ENCODE measurements at places on chromosomes 7 and 10.

GRCh38 chr10:22579826-22580225, 134.6 kb downstream of the PIP4K2A start:
- DNase-seq: no peak

DNA sequence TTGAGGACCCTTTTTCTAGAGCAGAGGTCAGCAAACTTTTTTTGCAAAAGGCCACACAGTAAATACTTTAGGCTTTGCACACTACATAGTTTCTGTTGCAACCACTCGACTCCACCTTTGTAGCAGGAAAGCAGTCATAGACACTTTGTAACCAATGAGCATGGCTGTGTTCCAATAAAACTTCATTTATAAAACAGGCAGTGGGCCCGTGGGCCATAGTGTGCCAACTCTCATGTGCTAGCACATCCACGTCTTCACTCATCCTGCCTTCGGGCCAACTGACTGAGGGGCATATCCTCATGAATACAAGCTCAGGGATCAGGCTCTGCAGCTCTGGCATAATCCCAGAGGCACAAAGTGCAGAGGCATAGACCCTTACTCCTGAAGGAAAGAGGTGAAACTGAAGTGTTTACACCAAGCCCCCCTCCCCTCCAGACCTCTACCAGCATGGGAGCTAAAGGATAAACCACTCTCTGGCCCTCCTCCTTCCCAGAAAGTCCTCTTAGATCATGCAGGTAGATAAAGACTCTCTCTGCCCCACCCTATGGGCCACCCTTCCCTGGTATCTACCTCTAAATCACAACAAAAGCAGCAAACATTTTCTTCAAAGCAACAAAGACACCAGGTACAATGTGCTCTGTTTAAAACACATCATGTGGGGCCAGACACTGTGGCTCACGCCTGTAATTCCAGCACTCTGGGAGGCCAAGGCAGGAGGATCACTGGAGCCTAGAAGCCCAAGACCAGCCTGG, 71.0 kb downstream of the DLG5 start:
- DNase-seq: no peak

DNA sequence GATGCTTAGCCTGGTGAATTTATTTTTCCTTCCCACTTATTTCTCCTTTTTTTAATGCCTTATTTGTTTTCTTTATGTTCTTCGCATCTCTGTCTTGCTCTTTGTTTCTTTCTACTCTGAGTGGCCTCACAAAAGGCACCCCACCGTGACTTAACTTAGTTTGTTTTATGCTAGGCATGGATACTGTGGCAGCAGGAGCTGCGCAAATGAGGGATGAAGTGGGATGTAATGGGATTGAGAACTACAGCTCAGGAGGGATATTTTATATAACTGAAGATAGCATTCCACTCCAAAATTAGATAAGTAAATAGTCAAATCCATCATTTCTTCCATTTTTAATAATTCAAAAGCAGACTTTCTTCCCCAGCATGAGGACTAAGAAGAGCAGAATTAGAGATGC, 1.7 kb upstream of the CACNA2D1 start:
- no peak for DNase-seq

DNA sequence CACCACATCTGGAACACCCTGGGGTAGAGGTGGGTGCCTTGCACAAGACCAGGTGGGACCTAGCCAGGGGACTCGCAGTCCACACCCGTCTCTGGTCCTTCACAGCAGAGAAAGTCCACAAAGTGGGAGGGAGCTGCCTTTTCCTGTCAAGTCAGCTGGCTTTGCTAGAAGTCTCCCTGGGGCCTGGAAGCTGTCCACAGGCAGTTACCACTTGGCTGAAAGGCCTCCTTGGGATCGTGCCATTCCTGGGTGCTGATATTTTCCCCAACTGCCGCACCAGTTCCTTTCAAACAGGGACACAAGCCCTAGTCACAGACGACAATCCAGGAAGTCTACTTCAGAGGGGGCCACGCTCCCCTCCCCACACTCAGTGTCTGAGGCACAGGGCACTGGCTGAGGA, 75.4 kb downstream of the AFAP1L2 start:
- no peak for DNase-seq

GRCh38 chr7:29955075-29955792, 34.4 kb downstream of the SCRN1 start:
- DNase-seq: no peak

DNA sequence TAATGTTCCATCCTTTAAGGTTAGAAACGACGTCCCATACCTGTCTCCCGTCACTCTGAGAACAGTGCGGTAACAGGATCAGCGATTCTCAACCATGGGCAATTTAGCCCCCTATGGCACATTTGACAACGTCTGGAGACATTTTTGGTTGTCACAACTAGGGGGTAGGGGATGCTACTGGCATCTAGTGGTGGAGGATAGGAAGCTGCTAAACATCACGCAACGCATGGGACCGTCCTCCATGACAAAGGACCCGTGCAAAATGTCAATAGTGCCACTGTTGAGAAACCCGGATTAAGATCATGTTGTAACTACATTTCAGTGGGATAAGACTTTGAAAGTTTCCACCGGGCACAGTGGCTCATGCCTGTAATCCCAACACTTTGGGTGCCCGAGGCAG, 5.0 kb upstream of the PAXIP1 start:
- no peak for DNase-seq

Data from stimulated activated CD8-positive, alpha-beta memory T cell treated with anti-CD3 and anti-CD28 coated beads, Interleukin-7, amount 100 ng/mL, for 1 hour (primary cell).